ENCODE measurements at places on chromosomes 2 and 18.

- no peak for DNase-seq
These were observed 3.0 kb downstream of the WDR75 start for GRCh38 chr2:189444322-189444721.

DNA sequence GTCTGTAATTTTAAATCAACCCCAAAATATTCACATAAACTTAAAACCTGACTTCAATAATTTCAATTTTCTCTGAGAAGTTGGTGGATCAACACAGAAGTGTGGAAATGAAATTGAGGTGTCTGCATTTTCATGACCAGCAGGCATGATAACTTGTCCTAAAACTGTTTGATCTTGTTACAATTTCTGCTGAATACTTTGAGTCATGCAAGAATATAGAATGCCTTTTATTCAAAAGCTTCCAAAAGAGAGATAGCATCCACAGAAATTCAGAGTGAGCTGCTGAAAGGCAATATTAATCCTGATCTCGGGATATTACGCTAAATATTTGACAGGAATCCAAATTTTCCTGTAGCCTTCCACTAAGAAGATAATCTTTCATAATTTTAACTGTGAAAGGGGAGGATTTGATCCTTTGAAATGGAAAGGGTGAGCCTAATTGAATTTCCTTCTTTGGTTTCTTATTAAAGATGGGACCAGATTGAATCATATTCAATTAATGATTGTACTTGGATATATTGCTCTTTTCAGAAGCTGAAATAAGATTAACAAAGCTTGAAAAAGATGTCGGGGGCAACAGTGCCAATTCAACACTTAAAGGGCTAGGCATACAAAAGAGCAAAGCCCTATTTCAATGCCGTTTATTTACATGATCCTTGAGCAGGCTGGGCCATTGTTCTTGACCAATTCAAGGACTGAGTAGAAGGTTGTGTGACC is 129.3 kb downstream of the NCKAP5 start:
- DNase-seq, result no peak

DNA sequence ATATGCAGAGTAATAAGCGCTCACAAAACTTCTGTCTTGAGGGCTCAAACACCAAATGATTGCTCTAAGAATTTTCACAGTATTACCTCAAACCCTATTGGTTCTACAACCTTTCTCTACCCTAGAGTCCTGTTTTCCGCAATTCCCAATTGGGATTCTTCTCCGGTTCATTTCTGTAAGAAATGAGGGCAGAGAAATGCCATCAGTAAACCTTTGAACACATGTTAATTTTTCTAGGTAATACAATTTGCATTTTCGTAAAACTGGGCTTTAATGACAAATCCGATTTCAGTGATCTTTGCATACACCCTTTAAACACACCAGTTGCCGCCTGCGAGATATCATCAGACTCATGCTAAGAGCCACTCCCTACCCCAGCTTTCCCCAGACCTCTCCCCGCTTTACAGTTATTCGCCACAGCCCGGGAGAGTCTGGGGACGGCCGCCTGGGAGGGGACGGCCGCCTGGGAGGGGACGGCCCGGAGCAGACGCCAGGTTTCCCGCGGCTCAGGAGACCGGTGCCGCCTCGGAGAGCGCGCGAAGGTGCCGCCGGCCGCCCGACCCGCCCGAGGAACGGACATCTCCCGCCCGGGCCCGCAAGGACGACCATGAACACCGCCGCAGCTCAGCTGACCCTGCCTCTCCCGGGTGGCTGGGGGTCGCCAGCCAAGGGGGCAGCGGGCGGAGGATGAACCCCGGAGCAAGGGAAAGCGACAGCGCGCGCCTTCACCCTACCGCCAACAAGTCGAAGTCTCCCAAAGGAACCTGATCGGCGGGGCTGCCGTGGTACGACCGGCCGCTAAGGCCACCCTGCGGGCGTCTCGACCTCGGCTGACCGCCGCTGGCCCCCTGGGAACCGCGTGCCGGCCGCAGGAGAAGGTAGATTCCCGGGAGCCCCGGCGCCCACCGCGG is 463 bp downstream of the SMC6 start:
- peak; percentile 40 for DNase-seq

GRCh38 chr2:54709336-54709809 is 14.1 kb upstream of the EML6 start:
- no peak for DNase-seq

DNA sequence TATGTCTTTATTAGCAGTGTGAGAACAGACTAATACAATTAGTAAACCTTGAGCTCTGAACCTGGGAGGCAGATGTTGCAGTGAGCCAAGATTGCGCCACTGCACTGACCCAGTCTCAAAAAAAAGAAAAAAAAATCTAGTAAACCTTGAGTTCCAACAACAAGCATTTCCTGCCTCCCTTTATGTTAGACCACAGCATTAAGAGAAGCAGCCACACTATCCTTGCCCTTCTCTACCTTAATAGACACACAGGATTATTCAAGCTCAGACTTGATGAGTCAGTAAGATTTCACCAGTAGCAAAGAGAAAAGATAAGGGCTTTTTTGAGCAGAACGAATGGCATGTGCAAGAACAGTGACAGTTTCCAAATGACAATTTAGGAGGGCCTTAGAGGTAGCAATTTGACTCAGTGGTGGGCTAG is 18.0 kb upstream of the GLS start:
- no peak for DNase-seq

- no peak for DNase-seq
These were observed at the start of gene KCNF1 for GRCh38 chr2:10911291-10912075. Gene KCNF1 (plus strand): TSS chr2:10911934. CDS start chr2:10912427, 493 bp downstream.

DNA sequence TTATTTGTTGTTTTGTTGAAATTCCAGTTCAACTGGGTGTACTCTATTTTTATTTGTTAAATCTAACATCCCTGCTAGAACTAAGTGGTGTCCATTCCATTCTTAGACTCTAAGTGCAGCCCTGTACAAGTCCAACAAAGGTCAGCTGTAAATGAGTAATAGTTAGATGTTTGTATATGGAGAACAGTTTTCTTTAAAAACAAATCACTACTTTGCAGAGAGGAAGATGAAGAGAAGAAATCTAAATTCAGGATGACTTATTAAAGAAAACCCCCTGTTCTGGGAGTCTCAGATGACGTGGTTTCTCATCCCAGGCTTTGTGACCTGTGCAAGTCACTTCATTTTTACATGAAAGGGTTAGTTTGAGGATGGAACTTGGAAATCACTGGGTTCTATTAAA is 57.9 kb downstream of the GALNT14 start:
- DNase-seq, result no peak

GRCh38 chr2:50492477-50492851 is 539.5 kb downstream of the NRXN1 start:
- peak; percentile 52 for DNase-seq

- DNase-seq, result no peak
These were observed 101.1 kb downstream of the SPTBN1 start for GRCh38 chr2:54557211-54557600.

GRCh38 chr2:119352357-119352756 is 14.3 kb downstream of the C2orf76 start:
- no peak for DNase-seq

GRCh38 chr2:173075056-173075780 is 428 bp upstream of the MAP3K20 start:
- DNase-seq, result no peak

DNA sequence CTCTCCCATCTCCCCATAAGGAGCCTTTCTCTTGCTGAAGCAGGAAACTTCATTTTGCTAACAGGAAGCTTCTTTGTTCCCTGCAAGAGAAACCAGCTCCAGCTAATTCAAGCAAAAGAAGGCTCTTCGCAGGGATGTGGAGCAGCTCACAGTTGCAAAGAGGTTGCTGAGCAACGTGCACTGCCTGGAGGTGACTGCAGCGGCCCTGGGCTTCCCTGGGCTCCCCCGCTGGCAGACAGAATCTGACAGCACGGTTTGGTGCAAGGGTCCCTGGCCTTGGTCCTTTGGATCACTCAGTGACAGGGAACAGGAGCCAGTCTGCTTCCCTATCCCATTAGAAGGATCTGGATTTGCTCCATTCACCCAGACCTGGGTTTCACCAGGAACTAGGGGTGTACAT is 25.8 kb downstream of the GPR55 start:
- no peak for DNase-seq

DNA sequence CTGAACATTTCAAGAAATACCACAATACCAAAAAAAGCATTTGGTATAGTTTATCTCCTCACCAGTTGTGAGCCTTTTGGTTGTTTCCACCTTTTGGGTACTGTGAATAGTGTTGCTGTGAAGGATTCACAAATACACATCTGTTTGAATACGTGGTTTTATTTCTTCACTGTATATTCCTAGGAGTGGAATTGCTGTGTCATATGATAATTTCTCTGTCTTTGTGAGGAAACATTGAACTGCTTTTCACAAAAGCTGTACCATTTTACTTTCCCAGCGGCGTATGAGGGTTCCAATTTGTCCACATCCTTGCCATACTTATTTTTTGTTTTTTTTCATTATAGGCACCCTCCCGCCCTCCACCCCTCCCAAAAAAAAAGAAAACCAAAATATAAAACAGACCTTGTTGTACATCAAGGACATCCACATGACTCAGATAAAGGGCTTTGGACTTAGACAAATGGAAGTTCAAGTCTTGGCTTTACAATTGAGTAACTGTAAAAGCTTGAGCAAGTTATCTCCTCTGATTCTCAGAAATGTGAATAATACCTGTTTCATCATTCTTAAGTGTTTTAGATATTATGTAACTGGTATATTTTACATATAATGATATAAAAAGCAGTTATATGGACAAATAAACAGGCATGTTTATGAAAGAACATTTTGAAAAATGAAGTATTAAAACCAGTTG is 19.0 kb downstream of the UBE2E3 start:
- no peak for DNase-seq
